ENCODE measurements at places on chromosomes 3 and 15.

DNA sequence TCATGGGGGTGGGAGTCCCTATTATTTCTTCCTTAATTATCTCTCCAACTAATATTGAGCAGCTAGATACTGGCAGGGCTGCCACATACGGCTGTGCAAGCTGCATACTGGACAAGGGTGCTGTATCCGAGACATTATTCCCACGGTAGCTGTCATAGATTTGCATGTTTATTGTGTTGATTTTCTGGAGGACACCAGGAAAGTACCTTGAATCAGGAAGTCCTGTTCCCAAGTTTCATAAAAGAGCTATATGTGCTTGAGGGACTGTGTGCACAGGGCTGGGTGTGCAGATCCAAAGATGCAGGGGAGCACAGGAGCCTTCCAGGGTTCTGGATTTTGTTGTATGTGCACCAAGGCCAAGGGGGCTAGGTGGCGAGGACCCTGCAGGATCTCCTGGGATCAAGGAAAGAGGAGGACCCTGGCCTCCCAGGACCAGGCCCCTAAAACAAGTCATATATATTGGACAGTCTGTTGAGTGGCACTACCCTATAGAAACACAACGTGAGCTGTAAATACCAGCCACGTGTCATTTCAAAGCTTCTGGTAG lies 119.2 kb upstream of the ALDH1A3 start:
- DNase-seq: no peak

GRCh38 chr3:183922421-183922820 lies 37.7 kb upstream of the PARL start:
- no peak for DNase-seq

DNA sequence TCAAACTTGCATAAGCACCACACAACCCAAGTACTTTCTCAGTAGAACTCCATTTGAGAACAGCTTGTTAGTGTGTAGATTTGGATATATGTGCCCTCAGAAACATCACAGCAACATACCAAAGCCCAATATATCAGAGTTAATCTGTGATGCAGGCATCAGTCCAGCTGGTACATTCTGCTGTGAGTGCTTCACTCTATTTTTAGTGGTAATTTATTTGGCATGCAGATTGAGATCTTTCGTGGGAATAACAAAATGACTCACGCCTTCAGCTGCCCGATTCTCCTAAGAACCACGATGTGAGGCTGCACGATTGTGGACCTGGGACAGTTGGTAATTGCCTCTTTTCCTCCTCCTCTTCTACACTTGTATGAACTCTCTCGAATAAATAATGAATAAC lies 730.7 kb downstream of the SQOR start:
- no peak for DNase-seq

DNA sequence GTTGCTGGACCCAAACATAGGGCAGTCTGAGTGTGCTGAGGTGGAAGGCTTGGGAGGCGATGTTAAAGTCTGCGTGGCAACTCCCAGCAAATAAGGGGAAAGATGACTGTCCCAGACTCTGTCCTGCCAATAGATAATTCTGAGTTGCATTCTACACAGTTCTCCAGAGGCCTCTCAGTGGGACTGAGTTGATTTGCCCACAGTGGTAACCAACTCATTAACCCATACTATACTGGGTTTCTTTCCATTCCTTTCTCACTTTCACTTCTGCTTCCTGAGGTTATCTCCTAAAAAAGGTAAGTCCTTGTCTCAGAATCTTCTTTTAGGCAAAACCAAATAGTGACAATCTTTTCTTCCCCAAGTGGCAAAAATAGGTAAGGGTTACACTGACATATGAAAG lies 549.9 kb upstream of the DPPA4 start:
- no peak for DNase-seq

DNA sequence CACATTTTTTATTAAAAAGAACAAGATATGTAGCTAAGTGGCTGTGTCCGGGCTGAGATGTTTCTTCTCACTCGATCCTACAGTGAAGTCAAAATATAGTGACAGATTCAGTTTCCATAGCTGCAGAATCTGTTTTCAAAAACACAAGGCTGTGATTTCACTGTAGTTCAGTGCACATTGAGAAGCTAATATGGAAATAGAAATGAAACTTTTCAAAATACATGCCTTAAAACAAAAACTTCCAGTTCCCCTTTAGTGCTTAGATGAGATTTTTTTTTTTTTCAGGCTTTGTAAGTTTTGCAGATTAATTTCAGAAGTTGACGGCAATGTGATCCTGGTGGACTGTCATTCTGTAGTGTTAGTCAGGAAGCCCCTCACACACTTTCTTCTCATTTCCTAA lies 23.8 kb upstream of the TRAK1 start:
- no peak for DNase-seq

- no peak for DNase-seq
These were observed 65.7 kb downstream of the SHQ1 start for GRCh38 chr3:72782521-72782920.

- DNase-seq: no peak
These were observed 216.9 kb downstream of the ROBO2 start for GRCh38 chr3:77256584-77257503.

DNA sequence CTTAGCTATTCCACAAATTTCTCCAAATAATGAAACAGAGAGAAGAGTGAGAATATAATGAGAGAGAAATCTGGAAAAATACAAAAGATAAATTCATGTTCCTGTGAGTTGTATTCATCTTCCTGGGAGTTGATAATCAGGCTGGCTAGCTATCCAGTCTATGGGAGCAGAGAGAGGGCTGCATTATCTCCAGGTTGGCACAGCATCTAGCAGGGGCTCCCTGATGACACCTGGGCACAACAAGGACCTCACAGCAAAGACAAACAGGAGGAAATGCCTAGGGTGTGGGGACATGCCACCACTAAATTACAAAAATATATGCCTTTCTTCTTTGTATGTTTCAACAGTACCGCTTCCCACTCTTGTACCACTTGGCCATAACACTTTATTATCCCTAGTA lies 1.9 kb downstream of the EHD4 start:
- DNase-seq: peak; percentile 6

DNA sequence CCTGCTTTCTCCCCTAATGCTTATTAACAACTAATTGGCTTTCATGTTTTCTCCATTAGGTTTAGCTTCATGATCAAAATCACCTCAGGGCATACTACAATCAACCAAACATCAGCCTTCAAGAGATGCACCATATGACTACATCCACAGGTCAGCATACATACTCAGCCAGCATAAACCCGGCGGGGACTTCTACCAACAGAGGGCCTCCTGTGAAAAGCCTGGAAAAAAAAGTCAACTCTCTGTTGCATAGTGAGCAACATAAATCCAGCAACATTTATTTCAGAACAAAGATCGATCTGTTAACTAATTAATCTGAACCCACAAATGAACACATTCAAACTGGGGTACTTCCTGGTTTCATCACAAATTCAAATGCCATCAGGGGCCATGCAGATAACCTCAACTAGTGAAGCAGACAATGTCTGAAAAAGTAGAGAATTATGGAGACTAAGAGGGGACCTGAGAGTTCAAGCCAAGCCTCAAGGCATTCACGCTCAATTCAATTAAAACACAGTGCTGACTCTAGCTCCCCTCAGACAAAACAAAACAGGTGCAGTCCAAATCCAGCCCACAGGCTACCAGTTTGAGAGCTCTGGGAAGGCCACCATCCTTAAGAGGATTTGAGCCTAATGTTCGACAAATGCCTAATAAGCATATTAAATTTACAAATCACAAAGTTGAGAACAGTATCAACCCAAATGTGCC lies 124.5 kb downstream of the MAGI1 start:
- no peak for DNase-seq

- peak; percentile 29 for DNase-seq
These were observed 81.6 kb downstream of the PPCDC start for GRCh38 chr15:75104804-75105557.

DNA sequence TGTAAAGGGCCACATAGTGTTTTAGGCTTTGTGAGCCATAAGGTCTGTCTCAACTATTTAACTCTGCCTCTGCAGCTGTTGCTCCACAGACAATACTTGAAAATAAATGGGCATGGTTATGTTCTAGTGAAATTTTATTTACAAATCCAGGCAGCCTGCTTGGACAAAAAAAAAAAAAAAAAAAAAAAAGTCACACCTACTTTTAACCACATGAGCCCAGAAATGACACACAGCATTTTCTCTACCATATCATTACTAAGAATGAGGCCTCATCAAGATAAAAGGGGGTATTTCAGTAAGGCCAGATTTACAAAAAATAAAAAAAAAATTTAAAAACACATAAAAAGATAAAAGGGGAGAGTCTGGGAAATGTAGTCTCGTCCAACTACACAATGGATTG lies 1.7 kb upstream of the NGLY1 start:
- no peak for DNase-seq

GRCh38 chr3:69368129-69368741 lies 17.7 kb downstream of the FRMD4B start:
- DNase-seq: peak; percentile 33

DNA sequence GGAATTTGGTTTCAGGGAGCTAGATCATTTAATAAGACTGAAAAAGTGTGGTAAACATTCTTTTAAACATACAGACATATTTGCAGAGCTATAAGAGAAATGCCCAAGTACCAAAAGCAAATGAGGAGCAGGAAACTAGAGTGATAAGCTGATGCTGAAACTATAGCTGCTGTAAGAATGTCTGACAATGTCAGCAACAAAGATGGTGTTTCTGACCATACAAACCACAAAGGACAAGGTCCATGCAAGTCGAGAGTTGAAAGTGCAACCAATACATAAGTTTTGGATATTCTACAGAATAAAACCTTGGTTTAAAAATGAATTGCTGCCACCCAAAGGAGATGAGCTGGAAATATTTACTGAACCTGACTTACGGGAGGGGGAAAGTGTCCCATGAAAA lies 610.2 kb downstream of the TBL1XR1 start:
- no peak for DNase-seq

- DNase-seq: no peak
These were observed 198.3 kb downstream of the UBE3A start for GRCh38 chr15:25240461-25241021.

DNA sequence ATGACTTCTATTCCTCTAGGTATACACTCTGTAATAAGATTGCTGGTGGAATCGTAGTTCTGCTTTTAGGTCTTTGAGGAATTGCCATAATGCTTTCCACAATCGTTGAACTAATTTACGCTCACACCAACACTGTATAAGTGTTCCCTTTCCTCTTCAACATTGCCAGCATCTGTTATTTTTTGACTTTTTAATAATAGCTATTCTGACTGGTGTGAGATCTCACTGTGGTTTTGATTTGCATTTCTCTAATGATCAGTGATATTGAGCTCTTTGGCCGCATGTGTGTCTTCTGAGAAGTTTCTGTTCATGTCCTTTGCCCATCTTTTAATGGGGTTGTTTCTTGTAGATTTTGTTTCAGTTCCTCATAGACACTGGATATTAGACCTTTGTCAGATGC lies 12.8 kb downstream of the NXPE3 start:
- DNase-seq: no peak

DNA sequence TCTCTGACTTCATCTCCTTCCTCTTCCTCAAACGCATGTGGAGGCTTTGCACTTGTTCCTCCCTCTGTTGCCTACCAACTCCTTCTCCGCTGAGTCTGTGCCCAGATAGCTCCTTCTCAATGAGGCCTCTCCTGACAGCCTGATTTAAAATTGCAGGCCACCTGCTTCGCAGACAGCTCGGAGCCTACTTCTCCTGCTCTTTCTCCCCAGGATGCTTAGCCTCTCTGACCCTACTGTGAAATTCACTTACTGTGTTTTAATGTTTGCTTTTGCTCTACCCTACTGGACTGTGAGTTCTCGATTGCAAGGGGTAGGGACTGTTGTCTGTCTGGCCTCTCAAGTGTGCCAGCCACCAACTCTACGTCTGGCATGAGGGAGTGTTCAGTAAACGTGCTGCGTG lies 83.4 kb downstream of the EEFSEC start:
- no peak for DNase-seq

GRCh38 chr15:68704496-68705021 lies 116.1 kb downstream of the ANP32A start:
- DNase-seq: no peak

DNA sequence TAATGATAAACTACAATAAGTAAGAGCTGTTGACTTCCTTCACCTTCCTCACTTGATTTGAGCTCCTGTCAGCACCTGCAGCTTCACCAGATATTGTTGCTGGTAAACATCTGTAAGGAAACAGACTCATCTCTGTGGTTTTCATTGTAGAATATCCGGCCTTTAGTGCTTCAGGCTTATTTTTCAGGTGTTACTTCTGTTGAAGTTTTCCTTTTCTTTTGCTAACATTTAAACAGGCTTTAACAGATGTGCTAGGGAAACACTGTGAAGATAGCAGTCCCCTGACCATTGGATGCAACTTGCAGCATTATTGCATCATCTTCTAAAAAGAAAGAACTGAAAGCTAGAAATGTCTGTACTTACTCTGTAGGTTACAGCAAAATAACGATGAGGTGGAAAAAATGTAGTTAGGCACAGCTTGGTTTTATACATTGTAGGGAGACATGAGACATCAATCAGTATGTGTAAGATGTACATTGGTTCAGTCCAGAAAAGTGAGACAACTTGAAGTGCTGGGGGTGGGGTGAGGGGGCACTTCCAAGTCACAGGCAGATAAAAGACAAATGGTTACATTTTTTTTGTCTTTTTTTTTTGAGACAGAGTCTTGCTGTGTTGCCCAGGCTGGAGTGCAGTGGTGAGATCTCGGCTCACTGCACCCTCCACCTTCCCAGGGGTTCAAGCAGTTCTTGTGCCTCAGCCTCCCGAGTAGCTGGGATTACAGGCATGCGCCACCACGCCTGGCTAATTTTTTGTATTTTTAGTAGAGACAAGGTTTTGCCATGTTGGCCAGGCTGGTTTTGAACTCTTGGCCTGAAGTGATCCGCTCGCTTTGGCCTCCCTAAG lies 10.2 kb downstream of the EDEM1 start:
- DNase-seq: peak; percentile 74

DNA sequence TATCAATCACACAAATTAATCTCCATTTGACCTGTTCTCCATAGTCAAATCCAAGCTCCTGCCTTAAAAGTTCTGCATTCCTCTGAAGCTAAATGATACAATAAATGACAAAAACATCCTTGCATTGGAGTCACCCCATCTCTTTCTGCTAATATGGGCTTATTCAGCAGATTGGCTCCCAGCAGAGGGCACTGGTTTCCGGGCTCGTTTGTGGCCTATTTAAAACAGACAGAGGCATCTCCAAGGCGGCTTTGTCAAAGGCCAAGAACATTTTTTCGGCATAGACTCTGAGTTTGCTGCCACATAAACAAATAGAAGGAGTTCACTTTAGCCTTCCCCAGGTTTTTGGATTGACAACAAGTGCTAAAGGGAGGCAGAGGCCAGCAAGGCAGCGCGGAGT lies 204.4 kb upstream of the RASGRP1 start:
- DNase-seq: no peak
